Smooth muscle cell of trachea (primary cell): ENCODE measurements at places on chromosomes 12 and 14. TPM values are rescaled to one million over a fixed set of nuclear protein-coding genes. Genes with fewer than 3 reads are reported as not detected.

Gene GPD1
- total RNA-seq, result under 0.01 TPM in 1 of 2 replicates, not detected in the other

Gene SRRM4
- under 0.01 TPM in 1 of 2 replicates, not detected in the other for total RNA-seq

Gene OR6C2
- total RNA-seq, result not detected in 2 replicates

Gene PLA2G1B
- total RNA-seq, result 0.33 TPM in 1 of 2 replicates, not detected in the other
